ENCODE measurements at places on chromosomes 11 and 22.

GRCh38 chr22:16963189-16963945 lies 44.7 kb downstream of the GAB4 start:
- no peak for DNase-seq

GRCh38 chr11:133988686-133989410 lies 32.1 kb upstream of the IGSF9B start:
- DNase-seq, result no peak

DNA sequence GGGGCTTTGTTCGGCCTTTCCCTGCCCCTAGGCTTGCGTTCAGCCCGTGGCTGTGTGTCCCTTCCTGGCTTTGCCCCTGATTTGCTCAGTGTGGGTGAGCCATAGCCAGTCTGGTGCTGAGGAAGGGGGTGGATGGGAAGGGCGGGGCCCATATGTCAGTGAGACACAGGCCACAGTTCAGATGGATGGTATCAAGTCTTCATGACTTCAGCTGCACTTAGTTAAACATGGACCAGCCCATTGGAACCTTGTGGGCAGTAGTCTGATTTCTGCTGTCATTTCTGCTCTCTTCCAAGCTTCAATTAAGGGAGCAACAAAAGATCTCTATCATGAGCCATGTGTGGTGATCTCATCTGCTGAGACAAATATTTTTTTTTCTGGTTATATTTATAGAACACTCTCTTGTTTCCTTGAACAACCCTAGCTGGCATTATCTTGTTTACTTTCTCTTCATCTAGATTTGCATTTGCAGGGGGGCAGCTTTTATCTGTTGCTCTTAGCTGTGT lies 21.6 kb upstream of the PEX26 start:
- DNase-seq, result peak; percentile 50

DNA sequence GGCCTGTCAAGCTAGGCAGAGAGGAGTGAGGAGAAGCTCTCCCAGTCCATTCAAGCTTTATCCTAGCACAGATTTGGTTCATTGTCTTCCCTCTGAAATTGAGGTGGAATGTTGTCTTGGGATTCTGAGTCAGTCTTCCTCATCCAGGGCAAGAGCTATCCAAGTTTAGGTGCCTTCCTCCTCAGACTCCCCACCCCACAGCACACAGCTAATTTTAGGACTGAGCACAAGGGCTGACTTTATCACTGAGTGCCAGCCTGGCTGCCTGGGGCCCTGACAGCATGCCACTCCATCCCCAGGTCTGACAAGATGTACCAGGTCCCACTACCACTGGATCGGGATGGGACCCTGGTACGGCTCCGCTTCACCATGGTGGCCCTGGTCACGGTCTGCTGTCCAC lies 2.6 kb downstream of the PGAP2 start:
- DNase-seq, result no peak

- no peak for DNase-seq
Measured at GRCh38 chr11:380996-381395, 11.7 kb downstream of the B4GALNT4 start.

- no peak for DNase-seq
Measured at GRCh38 chr22:20552443-20553401, 45.3 kb downstream of the MED15 start.

GRCh38 chr22:39289533-39289932 lies 29.9 kb downstream of the RPL3 start:
- no peak for DNase-seq

DNA sequence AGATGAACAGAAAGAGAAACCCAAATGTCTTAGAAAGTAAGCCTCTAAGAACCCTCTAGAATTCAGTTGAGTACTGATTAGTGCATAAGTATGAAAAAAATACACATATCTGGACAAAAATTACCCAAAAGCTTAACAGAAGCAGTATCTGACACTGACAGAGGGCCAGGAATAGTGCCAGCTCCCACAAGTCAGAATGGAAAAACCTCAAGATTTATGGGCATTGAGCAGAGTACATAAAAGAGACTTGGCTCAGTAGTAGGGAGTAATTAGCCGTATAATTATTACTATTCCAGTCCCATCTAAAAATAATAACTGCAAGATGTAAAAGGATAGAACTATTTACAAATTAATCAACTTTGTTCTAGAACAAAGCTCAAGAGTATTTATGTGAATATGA lies 834.5 kb downstream of the FAM181B start:
- no peak for DNase-seq

- no peak for DNase-seq
Measured at GRCh38 chr22:42366806-42367581, 65.2 kb downstream of the NFAM1 start.

DNA sequence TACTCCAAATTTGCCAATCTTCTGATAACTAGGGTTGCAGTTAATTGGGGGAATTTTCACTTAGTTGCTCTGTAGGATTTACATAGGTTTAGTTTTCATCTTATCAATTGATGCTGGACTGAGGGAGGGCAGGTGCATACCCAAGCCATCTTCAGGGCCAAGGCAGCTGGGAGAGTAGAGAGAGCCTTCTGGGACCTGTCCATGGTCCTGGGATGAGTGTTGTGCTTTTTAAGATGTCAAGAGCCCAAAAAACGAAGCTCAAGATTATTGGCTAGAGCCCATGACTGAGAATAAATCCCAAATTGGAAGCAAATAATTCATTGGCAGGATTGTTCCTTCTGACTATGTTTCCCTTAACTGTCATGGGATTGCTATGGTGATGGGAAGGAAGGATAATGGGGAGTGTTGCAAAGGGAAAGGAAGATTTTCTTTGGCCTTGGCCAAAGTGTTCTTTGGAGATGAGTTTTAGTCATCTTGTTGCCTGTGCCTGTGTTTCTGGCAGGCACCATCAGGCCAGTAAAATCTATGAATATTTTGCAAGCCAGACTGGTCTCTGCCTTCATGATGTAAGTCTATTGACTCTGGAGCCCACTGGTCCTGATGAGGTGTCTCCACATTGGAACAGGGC lies 4.5 kb downstream of the SLC22A6 start:
- no peak for DNase-seq

- DNase-seq, result no peak
Measured at GRCh38 chr22:21711851-21712250, 23.7 kb downstream of the YPEL1 start.

- DNase-seq, result no peak
Measured at GRCh38 chr22:50731811-50732624, 6.0 kb upstream of the ACR start.

GRCh38 chr11:78030429-78031325 lies 7.6 kb upstream of the KCTD14 start:
- peak; percentile 99 for DNase-seq

DNA sequence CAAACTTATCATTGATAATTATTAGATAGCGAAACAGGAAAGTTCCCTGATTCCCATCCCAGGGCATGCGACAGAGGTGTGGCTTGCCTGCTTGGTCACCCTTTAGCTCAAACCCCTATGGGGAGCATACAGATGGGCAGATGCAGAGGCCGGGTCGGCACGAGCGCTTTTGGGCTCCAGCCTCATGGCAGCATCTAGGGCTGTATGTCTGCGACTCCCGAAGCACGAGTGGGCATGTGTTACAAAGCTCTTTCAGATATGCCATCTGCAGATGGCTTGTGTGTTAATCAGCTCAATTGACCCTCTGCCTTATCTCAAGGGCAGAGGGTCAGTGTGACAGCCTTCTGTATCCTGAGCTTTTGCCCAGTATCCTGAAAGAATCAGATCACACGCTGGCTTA lies 2069.3 kb upstream of the RAG2 start:
- DNase-seq, result no peak

Measured in NCI-H2081 (cell line).